Activated CD4-positive, alpha-beta T cell treated with anti-CD3 and anti-CD28 coated beads, Interleukin-2, amount 50 U/mL, for 1 hour (primary cell): ENCODE measurements at places on chromosomes 2 and 18.

- no peak for DNase-seq
Measured at GRCh38 chr2:67965246-67965645, 97.6 kb downstream of the C1D start.

DNA sequence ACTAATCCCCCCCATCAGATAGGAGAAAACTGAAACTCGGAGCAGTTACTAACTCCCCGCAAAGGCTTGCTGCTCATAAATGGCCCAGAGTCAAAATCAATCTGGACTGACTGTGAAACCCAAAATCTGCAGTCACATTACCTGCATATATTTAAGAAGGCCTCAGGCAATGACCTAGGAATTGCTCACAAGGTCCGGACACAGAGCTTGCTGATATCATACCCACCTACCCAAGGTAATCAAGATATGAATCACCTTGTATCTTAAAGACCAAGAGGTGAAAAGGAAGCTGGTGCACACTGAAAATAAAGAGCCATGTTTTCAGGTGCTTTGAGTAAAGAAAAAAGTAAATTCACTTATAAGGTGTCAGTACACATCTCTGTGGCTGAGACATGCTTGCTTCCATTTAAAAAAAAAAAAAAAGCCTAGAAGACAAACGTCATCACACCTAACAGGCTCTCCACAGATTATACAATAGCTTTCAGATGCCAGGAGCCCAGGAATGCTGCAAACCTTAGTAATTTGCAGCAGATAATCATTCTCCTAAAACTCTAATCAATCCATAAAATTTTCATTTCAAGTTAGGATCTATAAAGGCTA, 195.4 kb downstream of the ZEB2 start:
- DNase-seq: no peak

- DNase-seq: no peak
Measured at GRCh38 chr2:167492486-167492885, 604.2 kb downstream of the XIRP2 start.

DNA sequence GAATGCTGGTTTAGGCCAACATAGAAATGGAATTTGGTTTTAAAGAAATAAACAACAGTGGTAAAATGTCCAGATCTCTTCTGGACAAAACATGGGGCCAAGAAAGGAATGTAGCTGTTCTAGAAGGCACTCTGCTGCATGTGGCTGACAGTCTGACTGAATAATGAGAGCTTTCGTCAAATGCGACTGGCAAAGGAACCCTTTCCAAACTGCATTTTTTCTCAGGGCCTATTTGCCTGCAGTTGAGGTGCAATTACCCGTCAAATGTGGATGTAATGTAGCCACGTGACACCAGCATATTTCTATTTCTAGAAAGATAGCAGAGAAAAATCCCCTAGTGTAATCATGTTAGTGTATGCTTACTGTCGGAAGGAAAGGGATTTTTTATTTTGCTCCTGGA, 741.2 kb downstream of the NRXN1 start:
- DNase-seq: no peak

- DNase-seq: no peak
Measured at GRCh38 chr2:147463881-147464520, 380.8 kb upstream of the ACVR2A start.

- DNase-seq: no peak
Measured at GRCh38 chr2:151237422-151238025, 24.1 kb downstream of the RBM43 start.
